ENCODE measurements at places on chromosomes 5 and 9.

GRCh38 chr5:147565524-147565923 is 55.7 kb upstream of the DPYSL3 start:
- no peak for DNase-seq

- DNase-seq, result no peak
These were observed 44.3 kb downstream of the HABP4 start for GRCh38 chr9:96494215-96494800.

- no peak for DNase-seq
These were observed 28.5 kb upstream of the CSF1R start for GRCh38 chr5:150114773-150115408.

- DNase-seq, result no peak
These were observed 208.0 kb downstream of the KCTD16 start for GRCh38 chr5:144378681-144379080.

GRCh38 chr9:23326597-23326996 is 499.4 kb downstream of the ELAVL2 start:
- no peak for DNase-seq

GRCh38 chr5:13766236-13766635 is 178.3 kb downstream of the DNAH5 start:
- DNase-seq, result no peak

GRCh38 chr5:100434815-100435214 is 100.4 kb upstream of the FAM174A start:
- no peak for DNase-seq

GRCh38 chr9:129414993-129415941 is 205.6 kb downstream of the C9orf50 start:
- no peak for DNase-seq

- no peak for DNase-seq
These were observed 192.4 kb downstream of the GADD45G start for GRCh38 chr9:89797255-89797654.

DNA sequence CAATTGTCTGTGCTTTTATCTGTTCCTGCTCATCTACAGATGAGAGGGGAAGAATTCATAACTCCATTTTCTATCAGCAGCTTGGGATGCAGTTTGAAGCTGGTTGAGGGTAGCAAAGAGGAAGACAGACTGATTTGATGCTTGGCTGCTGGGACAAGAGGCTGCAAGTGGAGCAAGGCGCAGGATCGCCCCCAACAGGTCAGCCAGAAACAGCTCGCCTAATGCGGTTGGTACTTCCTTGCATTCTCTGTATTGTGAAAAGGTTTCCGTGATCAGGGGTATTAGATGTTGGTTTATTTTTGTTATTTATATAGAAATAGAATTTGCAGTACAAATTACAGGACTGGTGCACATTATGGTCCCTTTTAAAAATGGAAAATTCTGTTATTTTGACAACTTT is 40.6 kb downstream of the ZNF883 start:
- no peak for DNase-seq

DNA sequence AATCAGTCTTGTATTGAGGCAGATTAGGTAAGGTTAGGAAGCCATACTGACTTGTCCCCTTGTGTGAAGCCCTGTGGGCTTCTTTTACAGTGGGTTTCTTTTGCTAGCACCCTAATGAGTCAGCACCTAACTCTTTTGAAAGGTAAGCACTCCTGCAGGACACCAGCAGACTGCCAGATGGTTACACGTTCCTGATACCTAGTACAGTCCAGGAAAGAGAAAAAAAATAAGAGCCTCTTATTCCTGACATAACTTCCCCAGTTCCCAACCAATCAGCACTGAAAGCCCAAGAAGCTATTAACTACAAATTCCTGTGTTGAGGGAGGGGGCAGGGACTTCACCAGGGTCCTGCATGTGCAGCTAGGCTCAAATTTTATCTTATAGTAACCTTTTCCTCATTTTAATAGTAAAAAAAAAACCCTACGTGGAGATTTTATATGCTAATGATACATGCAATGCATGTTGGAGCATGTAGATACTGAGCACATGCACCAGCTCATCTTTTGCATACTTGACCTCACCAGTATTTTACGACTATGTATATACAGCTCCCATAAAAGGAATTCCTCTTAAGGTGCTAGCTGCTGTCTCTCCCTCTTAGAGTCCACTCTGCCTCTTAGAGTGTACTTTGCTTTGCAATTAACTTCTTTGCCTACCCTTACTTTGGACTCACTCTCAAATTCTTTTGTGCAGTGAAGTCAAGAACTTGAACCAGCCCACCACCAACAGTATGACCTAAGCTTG is 84.7 kb upstream of the RORB start:
- DNase-seq, result no peak

- no peak for DNase-seq
These were observed 101.1 kb downstream of the RGS3 start for GRCh38 chr9:113564498-113565237.

DNA sequence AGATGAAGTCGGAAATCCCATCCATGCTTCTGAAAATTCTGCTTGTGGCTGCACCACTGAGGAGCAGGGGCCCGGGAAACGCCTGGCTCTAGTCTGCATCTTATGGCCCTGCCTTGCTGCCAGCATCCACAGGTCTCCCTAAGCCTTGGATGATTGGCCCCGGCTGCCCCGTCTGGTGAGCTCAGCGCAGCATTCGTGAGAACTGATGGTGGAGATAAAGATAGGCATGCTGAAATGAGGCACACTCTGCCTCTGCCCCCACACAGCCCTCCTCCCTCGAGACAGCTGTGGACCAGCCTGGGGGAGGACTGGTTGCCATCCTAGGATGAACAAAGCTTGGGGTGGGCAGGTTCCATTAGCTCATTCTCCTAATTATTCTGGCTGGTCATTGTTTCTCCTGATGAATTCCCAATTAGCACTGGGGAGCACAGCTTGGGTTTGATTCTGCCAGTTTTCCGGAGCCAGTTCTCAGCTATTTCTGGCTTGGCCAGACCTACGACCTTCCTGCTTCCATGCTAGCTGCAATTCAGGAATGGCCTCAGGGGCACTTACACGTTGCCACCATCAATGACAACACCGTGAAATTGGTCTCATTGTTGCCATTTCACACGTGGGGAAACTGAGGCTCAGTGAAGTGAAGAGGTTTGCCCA is 62.8 kb upstream of the CPEB4 start:
- DNase-seq, result no peak

DNA sequence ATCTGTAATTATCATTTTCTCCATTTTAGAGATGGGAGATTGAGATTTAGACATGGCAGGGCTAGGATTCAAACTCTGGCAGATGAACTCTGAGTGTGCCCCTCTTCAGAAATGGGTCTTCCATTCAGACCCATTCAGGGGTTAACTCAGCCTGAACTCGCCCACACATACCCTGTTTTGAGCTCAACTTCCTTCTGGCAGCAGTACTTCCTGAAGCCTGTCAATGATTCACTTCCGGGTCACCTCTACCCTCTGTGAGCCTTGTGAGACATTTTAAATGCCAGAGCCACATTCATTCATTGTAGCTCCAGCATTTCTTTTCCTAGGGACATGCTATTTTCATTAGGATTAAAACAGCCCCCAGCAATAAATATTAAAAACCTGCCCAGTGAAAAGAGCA is 209.3 kb upstream of the SLC24A2 start:
- no peak for DNase-seq

DNA sequence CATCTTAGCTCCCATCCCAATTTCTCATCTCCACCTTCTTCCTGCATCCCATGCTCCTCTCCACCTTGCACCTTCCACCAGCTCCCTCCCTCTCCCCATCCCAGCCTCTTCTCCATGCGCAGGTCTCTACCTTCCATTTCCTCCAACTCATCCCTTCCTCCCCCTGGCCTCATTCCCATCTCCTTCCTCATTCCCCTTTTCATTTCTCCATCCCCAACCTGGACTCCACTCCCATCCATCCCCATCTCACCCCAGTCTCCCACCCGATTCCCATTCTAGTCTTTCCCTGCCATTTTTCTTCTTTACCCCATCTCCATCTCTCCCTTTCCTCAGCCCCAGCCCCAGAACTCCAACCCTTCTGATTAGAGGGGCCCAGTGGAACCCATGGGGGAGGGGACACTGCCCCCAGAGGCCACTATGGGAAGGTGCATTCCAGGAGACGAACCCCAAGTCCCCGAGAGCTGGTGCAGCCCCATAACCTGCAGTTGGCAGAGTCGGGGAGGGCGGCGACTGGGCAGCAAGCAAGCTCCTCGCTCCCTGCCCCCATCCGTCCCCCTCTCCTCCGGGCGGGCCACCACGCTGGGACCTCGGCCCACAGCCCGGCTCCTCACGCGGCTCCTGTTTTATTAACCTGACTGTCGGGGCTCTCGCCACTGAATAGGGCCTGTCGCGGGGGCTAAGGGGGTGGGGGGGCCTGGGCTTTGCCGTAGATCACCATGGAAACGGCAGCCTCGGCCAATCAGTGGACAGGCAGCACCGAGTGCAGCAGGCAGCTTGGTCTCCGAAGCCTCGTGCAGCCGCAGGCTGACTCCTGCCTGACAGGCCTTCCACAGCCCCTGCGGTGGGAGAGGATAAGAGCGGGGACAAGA is 66.7 kb downstream of the PCDH1 start:
- no peak for DNase-seq

GRCh38 chr9:8857926-8858595 is 1058.5 kb upstream of the DMAC1 start:
- DNase-seq, result no peak

GRCh38 chr9:72315089-72315509 is 49.9 kb downstream of the ZFAND5 start:
- DNase-seq, result no peak

- DNase-seq, result no peak
These were observed 228.2 kb upstream of the GRIN3A start for GRCh38 chr9:101966691-101967090.

GRCh38 chr5:67693956-67694809 is 497.6 kb upstream of the CD180 start:
- DNase-seq, result no peak

GRCh38 chr5:131209506-131210150 is 38.9 kb downstream of the LYRM7 start:
- DNase-seq, result no peak

DNA sequence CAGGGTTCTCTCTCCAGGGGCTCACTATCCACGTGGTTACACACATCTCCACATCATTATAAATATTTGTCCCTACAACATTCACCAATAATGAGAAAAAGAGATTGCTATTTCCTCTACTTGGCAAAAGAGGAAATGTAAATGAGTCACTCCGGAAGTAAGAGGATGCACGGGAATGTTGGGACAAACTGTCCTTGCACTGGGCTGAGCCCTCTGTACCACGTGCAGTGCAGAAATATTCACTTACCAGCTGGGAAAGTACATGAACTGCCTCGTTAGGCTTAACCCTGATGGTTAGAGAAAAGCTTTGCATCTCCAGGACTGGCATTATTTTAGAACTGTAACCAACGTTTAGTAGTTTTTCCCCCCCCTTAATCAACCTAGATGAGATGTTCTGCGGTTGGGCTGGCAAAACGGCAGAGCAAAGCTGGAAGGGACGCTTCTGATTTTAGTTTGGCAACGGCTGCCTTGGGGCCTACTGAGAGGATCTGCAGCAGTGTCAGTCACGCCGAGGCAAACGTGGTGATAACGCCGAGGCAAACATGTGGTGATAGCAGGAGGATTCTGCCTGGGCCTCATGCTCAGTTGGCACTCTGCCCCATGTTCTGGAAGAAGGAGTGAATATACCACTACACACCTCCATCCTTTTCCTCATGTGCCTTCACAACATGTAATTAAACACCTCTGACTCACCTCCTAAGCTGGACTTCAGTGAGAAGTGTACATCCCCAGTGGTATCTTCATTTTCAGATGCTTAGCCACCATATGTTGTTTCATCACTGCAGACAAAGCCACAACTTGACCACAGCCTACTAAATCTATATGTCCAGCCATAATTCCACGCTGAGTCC is 661.4 kb upstream of the KLF4 start:
- DNase-seq, result no peak

DNA sequence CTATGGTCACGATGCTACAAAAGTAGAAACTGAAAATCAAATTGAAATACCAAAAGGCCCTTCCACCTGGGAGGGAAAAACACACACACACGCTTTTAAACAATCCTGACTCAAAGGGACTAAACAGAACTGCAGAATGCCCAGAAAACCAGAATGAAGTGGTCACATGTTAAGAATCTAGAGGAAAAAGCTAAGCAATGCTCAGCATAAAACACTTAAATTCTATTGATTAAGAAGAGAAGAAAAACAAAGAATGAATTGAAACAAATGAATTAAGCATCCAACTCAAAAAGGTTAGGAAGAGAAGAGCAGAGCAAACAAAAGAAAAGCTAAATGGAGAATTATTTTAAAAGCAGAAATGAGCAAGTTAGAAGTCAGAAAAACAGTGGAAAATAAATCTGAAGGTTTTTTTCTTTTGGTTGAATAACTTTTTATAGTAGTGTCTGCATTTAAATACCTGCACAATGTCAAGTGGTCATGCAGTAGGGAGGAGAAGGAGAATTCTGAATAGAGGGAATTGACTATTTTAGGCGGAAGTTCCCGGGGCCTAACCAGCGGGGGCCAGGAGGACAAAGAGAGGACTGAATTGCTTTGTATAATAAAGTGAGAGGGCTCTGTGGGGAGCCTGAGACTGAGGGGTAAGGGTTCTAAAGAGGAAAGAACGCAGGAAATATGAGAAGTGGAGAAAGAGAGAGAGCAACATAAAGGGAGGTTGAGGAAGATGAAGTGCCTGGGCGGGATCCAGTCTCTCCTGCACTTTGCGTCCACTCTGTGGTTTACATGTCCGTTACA is 146.8 kb downstream of the ATPSCKMT start:
- no peak for DNase-seq

- DNase-seq, result no peak
These were observed 35.5 kb upstream of the FUBP3 start for GRCh38 chr9:130543859-130544258.

GRCh38 chr9:38017149-38017884 is 51.7 kb downstream of the SHB start:
- DNase-seq, result no peak

- no peak for DNase-seq
These were observed 159.8 kb upstream of the ACOT12 start for GRCh38 chr5:81553567-81554212.

DNA sequence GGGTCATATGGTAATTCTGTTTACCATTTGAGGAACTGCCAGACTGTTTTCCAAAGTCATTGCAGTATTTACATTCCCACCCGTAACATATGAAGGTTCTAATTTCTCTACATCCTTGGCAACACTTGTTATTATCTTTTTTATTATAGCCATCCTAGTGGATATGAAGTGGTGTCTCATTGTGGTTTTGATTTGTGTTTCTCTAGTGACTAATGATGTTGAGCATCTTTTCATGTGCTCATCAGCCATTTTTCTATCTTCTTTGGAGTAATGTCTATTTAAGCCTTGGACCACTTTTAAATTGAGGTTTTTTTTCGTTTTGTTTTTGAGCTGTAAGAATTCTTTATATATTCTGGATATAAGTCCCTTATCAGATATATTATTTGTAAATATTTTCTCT is 132.8 kb upstream of the RUSC2 start:
- no peak for DNase-seq

- no peak for DNase-seq
These were observed 40.4 kb downstream of the ELOVL7 start for GRCh38 chr5:60803712-60804111.

GRCh38 chr5:137659209-137659608 is 76.7 kb downstream of the KLHL3 start:
- DNase-seq, result no peak

- DNase-seq, result no peak
These were observed 117.9 kb downstream of the CDC42SE2 start for GRCh38 chr5:131381777-131382176.
